GM23338 (cell line): ENCODE measurements at places on chromosomes 12 and 14. TPM values are rescaled to one million over a fixed set of nuclear protein-coding genes. Genes with fewer than 3 reads are reported as not detected.

- DNase-seq, result no peak
These were observed 277.4 kb upstream of the SOX5 start for GRCh38 chr12:24226745-24227350.

GPR84 gene
- total RNA-seq, result not detected in 2 replicates

GRCh38 chr12:119225454-119225853 lies 46.7 kb downstream of the HSPB8 start:
- peak; percentile 26 for DNase-seq

ST8SIA1 gene
- total RNA-seq, result 4.2 and 5.1 TPM in 2 replicates

- no peak for DNase-seq
These were observed 84.5 kb downstream of the CCDC88C start for GRCh38 chr14:91332986-91333649.

DNA sequence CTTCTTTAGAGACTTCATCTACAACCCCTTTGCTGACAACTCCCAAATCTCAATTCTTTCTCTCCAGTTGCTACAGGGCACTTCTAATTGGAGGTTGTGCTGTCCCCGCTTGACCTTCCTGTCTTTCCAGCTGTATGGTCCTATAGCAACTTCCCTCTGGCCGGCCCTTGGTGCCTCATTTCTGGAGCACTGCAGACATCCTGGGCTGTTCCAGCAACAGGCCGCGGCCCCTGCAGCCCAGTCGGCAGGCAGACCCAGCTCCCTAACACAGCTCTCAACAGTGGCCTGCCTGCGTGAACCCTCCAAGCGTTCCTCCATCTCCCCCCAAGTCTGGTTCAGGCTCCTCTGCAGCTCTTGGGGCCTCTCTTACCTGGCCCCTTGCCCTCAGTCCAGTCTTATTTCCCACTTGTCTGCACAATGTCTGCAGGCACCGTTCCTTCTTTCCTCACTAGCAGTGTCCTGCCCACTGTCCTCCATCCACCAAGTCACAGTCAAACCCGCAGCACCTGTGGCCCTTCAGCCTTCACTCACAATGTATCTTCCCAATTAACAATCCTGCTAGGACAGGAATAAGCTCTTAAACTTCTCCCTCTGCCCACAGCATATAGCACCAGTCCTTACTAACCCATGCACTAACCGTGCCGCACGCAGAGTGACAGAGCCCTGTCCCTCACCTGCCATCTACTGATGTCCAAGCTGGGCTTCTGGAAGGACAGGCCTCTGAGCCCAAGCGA lies 1.6 kb upstream of the EML1 start:
- DNase-seq, result no peak

PPFIA2 gene
- 5.9 and 7.2 TPM in 2 replicates for total RNA-seq

DNA sequence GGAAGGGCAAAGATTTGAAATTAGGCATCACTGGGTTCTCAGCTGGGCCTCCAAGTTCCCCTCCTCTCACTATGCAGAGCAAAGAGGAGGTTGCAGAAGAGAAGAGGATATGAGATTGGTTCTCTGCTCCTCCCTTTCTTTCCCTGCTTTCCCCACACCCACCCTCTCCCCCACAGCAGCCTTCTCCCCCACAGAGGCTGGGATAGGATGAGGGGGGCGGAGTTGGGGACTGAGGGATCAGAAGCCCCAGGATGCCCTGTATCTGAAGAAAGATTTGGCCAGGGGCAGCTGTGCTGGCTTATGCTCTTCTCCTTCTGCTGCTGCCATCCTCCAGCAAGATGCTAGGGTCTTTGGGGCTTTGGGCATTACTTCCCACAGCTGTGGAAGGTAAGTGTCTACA lies at the start of gene AMHR2:
Gene AMHR2 (plus strand): TSS at position 259 of the 400 bp plus-strand sequence. CDS start 80 bp downstream, at position 339.
- DNase-seq, result no peak

DNA sequence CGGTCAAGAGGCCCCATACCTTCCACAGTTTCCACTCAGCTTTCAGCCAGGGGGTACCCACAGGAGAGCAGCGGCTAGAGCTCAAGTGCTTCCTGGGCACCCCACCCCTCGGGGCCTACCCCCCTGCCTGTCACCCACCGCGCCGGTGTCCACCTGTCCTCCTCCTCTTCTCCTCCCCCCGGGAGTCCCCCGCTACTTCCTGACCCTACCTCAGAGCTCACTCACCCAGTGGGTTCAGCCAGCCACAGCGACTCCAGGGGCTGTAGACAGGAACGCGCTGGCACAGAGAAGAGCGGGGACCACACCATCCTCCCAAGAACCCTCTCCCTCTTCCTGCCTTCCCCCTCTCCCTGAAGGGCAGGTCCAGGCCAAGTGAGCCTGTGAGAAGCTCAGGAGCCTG lies 123.0 kb downstream of the ESRRB start:
- no peak for DNase-seq
